Activated effector memory CD4-positive, alpha-beta T cell treated with anti-CD3 and anti-CD28 coated beads, Interleukin-2, amount 50 U/mL, for 16 hours (primary cell): ENCODE measurements at places on chromosomes 7 and 10.

GRCh38 chr7:47536661-47537611 lies 45.0 kb downstream of the TNS3 start:
- no peak for DNase-seq

DNA sequence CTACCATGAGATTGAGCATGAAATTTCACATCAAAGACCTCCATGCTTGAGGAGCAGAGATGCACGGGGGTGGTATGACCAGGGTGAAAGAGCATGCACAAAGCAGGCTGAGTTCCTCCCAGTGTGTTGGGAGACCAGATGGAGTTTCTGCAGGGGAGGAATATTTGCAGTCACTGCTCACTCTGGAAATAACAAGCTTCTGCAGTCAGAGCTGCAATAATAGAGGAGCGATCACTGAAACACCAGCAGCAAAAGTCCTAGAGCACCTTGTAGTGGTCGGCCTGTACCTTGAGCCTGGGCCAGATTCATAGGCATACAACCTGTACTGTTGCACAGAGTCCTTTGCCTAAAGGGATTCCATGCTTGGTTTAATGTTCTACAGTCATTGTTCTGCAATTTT lies 184.5 kb upstream of the SP8 start:
- DNase-seq, result no peak

- DNase-seq, result no peak
Measured at GRCh38 chr10:15703151-15703880, 16.4 kb downstream of the ITGA8 start.

DNA sequence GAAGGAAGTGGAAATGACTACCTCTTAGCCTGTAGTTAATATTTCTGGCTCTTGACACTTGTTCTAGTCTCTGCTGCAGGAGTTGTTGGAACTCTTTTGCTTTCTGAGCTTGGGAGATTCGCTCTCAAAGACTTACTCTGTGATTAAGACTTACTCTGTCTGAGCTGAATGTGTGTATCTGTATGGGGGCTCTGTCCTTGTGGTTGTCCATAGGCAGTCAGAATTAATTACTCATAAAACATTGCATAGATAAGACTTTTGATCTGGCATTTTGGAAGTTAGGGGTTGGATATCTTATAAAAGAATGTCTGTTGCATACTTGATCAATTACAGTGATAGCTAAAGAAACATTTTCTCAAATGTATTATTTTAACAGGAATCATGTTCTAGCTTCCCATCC lies 199.2 kb upstream of the KIAA1217 start:
- DNase-seq, result no peak

GRCh38 chr7:141956084-141956483 lies 9.3 kb upstream of the CLEC5A start:
- DNase-seq, result no peak

GRCh38 chr7:91512958-91513357 lies 248.7 kb downstream of the FZD1 start:
- DNase-seq, result no peak

GRCh38 chr10:18777258-18777657 lies 118.0 kb downstream of the ARL5B start:
- no peak for DNase-seq
